GM10248 (cell line): ENCODE measurements at places on chromosomes 16 and 17.

GRCh38 chr16:86496262-86496928 lies 13.9 kb upstream of the FOXF1 start:
- DNase-seq = no peak

GRCh38 chr17:27609611-27610303 lies 21.2 kb upstream of the LGALS9 start:
- no peak for DNase-seq

- no peak for DNase-seq
Measured at GRCh38 chr17:52532373-52532772, 373.9 kb upstream of the CA10 start.

DNA sequence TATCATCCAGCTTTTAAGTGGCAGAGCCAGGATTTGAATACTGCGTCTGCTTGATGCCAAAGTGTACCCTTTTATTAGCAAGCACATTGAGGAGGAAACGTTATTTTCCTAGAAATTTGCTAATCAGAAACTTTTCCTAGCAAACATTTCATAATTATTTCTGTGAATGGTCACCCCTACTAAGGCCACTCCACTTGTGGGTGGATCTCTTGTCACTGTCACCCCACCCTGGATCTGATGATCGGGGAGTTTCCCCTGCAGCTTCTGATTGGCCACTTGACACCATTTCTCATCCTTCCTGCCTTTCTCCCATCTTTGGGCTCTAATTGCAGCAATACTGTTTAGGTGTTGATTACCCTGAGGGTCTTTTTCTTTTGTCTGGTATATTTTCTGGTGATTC lies 35.9 kb downstream of the GPRC5B start:
- no peak for DNase-seq

DNA sequence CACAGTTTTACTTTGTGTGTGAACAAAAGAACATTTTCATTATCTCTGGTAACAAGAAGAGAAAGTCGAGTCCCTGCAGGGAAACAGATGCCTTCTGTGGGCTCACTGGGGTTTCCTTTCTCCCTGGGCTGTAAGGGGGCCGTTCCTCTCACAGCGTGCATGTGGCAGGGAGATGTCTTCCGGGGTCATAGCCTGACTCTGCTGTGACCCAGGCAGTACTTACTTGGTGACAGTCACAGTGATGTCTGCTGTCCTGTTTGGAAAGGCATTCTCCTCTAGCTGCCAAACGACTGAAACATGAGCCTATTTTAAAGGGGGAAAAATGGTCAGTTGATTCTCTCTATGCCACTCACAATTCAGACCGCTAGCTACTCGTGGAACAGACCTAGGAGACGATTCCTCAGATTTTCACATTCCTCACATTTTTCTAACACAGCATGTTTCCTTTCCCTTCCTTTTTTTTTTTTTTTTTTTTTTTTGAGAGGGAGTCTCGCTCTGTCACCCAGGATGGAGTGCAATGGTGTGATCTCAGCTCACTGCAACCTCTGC lies 7.3 kb downstream of the HASPIN start:
- DNase-seq = no peak

DNA sequence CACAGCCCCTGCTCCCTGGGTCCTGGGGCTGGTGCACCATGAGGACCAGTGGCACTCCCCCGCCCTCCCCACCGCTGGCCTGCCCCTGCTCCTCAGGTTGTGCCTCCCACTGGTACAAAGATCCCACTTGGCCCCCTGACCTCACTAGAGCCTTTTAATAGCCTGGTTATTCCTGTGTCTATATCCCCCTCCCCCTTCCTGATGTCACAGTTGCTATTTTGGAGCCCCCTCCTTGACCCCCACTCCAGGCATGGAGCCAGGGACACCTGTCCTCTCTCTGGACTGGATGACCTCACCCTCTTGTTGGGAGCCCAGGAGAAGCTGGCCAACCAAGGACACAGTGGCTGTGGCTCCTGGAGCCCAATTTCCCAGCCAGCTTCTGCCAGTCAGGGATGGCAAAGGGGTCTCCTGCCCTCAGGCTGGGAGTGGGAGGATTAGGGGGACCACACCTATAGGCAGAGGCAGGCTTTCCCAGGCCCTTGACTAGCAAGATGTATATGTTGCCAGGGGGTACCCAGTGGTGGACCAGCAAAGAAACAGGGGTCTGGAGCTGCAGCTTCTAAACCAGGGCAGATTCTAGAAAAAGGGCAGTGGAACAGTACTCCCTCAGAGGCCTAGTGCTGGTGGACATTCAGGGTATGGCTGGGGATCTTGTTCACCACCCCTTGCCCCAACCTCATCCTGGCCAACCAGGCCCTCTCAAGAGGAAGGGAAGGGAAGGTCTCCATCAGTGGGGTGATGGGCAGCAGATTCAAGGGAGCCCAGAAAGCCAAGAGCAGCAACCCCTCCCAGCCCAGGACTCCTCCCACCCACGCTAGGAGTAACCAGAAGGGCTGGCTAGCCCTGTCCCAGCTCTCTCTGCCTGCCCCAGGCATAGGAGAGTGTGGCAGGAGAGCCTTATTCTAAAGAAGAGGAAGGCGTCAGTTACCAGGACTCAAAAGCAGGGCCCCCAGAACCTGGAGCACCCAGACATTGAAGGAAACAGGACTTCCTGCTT lies 10.9 kb downstream of the HDAC5 start:
- DNase-seq = no peak

DNA sequence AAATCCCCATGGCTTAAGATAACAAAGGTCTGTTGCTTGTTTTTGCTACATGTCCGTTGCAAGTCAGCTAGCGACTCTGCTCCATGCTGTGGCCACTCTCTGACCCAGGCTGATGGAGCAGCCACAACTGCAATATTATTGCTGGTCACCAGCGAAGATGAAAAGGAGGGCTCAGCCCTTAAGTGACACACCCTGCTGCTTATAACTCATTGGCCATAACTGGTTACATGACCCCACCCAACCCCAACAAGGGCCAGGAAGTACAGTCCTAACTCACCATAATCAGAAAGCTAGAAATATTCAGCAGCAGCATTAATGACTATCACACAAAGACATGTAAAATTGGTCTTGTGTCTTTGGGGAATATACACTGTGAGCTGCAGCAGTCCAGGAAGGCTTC lies 224.3 kb downstream of the SOX9 start:
- no peak for DNase-seq

DNA sequence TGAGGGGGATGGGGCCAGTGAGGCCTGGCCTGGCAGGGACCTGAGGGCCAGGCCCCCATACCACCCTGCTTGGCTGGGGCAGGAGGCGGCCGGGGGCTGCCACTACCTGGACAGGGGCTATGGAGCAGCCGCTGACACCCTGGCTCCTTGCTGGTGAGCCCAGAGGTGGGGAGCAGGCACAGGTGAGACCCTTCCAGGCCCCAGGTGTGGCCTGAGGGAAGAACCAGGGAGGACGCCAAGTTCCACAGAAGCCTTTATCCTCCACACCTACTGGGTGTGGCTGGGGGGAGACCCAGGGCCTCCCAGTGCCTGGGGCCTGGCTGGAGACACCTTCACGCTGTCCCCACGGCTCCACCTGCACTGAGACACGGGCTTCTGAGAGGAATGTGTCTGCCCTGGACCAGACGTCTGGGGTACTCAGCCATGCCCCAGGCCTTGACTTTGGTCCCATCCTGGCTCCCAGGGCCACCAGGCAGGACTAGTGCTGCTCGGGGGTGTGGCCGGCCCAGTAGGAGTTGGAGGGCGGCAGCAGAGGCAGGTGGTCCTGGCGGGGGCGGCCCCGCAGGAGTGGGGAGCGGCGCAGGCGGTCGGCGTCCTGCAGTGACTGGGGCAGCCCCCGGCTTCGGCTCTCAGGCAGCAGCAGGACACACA lies 4.7 kb downstream of the SLC22A31 start:
- no peak for DNase-seq

GRCh38 chr17:71084219-71084618 lies 914.9 kb downstream of the KCNJ2 start:
- DNase-seq = no peak

GRCh38 chr17:2892305-2892971 lies 96.2 kb downstream of the RAP1GAP2 start:
- DNase-seq = no peak

- no peak for DNase-seq
Measured at GRCh38 chr16:72992142-72992601, 55.8 kb downstream of the ZFHX3 start.

DNA sequence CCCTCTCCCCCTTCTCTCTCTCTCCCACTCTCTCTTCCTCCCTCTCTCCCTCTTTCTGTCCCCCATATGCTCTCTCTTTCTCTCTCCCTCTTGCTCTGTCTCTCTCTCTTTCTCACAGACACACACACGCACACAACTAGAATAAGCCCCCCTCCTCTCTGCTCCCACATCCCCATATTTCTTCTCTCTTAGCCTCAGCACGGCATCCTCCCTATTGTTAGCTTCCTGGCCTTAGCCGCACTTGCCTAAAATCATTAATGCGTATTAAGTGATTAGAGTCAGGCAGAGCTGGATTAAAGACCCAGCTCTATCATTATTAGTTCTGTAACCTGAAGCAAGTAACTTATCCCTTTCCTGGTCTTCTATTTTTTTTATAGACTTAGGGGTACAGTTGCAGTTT lies 319.0 kb upstream of the C16orf82 start:
- no peak for DNase-seq

DNA sequence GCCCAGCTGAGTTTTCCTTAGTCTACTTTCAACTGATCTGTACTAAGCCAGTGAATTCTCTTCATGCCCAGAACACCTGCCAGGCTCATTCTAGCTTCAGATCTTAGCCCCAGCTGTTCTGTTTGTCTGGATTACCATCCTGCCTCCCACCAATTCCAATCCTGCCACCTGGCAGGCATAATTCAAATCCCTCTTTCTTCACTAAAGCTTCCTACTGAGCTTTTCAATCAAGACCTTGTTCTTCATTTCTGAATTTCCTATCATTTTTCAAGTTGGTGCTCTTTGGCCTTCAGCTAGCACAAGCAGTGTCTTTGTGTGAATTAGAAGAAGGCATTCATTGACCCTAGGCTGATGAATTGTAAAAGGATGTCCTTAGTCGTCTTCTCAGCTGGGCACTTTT lies 357.6 kb downstream of the UTP18 start:
- DNase-seq = no peak
